ENCODE measurements at places on chromosomes 2 and 18.

- no peak for DNase-seq
- no peaks in the 10 kb centered on the region for H3K27me3 ChIP-seq
- no peak overlapping the region for H3K4me3 ChIP-seq
- no peaks in the 10 kb centered on the region for H3K4me1 ChIP-seq
- no peak overlapping the region for H3K27ac ChIP-seq
Measured at GRCh38 chr2:223786236-223786635, 51.1 kb downstream of the AP1S3 start.

GRCh38 chr2:171317492-171318125 is 116.2 kb downstream of the METTL8 start:
- H3K4me1 ChIP-seq: peaks cover 52% of the 10 kb centered on the region
- H3K36me3 ChIP-seq: peaks cover 26% of the 10 kb centered on the region
- DNase-seq: no peak
- no peak overlapping the region for H3K4me3 ChIP-seq
- H3K27ac ChIP-seq: peak overlapping the region; percentile 97

GRCh38 chr2:74587664-74588277 is 33.3 kb downstream of the DOK1 start:
- peaks cover 23% of the 10 kb centered on the region for H3K4me1 ChIP-seq
- no peak overlapping the region for H3K4me3 ChIP-seq
- H3K36me3 ChIP-seq: no peaks in the 10 kb centered on the region
- H3K27ac ChIP-seq: no peak overlapping the region
- H3K27me3 ChIP-seq: peaks cover 14% of the 10 kb centered on the region

GRCh38 chr2:214699236-214699635 is 110.2 kb downstream of the BARD1 start:
- peaks cover 3% of the 10 kb centered on the region for H3K36me3 ChIP-seq
- H3K27ac ChIP-seq: no peak overlapping the region
- no peak for DNase-seq
- peaks cover 5% of the 10 kb centered on the region for H3K27me3 ChIP-seq
- H3K4me3 ChIP-seq: no peak overlapping the region

- H3K4me3 ChIP-seq: no peak overlapping the region
- H3K27me3 ChIP-seq: no peaks in the 10 kb centered on the region
- H3K36me3 ChIP-seq: peaks cover 34% of the 10 kb centered on the region
- H3K27ac ChIP-seq: no peak overlapping the region
Measured at GRCh38 chr2:218471982-218472381, 53.1 kb downstream of the VIL1 start.

DNA sequence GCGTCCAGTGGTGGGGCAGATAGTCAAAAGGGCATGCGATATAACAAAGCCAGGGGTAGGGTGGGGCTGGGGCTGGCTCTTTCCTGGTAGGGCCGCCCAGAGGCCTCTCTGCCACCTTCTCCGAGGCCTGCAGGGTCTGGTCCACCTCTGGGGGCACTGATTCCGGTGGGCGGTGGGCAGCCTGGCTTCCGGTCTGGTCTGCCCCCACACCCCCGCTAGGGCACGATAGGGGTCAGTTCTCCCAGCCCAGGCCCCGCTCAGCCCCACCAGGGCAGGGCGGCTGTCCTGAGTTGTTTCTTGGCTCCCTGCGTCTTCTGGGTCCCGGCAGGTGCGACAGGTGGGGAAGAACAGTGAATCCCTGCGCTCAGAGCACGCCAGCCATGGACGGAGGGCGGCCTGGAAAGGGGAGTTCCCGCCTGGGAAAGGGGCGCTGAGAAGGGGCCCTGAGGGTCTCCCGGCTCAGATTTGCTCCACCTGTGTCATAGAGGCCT is 707 bp upstream of the ERFE start:
- no peak for DNase-seq
- H3K4me3 ChIP-seq: no peak overlapping the region
- H3K27ac ChIP-seq: no peak overlapping the region
- peaks cover 17% of the 10 kb centered on the region for H3K27me3 ChIP-seq

DNA sequence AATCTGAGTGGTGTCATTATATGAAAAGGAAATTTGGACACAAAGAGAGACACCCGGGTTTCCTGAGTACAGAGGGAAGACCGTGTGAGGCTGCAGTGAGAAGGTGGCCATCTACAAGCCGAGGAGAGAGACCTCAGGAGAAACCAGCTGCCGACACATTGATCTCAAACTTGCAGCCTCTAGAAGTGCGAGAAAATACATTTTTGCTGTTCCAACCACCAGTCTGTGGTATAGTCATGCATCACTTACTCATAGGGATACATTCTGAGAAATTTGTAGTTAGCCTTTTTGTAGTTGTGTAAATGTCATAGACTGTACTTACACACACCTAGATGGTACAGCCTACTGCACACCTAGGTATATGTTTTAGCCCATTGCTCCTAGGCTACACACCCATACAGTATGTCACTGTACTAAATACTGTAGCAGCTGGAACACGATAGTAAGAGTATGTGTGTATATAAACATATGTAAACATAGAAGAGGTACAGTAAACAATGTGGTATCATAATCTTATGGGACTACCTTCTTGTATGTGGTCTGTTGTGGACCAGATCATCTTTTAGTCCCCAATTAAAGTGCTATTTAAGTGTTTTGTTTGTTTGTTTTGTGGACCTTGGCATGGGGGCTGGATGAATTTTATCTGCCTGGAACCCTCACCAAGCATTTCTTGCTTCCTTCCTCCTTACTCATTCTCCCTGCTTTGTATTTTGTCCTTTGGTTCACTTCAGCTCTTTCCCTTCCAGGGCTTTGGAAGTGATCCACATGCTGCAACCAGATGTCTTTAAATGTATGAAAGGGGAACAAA is 38.3 kb upstream of the SESTD1 start:
- H3K36me3 ChIP-seq: no peaks in the 10 kb centered on the region
- no peak overlapping the region for H3K27ac ChIP-seq
- peaks cover 2% of the 10 kb centered on the region for H3K27me3 ChIP-seq
- no peak overlapping the region for H3K4me3 ChIP-seq

- peaks cover 2% of the 10 kb centered on the region for H3K4me1 ChIP-seq
- no peak for DNase-seq
- H3K4me3 ChIP-seq: no peak overlapping the region
- no peak overlapping the region for H3K27ac ChIP-seq
- H3K27me3 ChIP-seq: no peaks in the 10 kb centered on the region
- no peaks in the 10 kb centered on the region for H3K36me3 ChIP-seq
Measured at GRCh38 chr2:195319548-195320412, 337.2 kb upstream of the SLC39A10 start.

DNA sequence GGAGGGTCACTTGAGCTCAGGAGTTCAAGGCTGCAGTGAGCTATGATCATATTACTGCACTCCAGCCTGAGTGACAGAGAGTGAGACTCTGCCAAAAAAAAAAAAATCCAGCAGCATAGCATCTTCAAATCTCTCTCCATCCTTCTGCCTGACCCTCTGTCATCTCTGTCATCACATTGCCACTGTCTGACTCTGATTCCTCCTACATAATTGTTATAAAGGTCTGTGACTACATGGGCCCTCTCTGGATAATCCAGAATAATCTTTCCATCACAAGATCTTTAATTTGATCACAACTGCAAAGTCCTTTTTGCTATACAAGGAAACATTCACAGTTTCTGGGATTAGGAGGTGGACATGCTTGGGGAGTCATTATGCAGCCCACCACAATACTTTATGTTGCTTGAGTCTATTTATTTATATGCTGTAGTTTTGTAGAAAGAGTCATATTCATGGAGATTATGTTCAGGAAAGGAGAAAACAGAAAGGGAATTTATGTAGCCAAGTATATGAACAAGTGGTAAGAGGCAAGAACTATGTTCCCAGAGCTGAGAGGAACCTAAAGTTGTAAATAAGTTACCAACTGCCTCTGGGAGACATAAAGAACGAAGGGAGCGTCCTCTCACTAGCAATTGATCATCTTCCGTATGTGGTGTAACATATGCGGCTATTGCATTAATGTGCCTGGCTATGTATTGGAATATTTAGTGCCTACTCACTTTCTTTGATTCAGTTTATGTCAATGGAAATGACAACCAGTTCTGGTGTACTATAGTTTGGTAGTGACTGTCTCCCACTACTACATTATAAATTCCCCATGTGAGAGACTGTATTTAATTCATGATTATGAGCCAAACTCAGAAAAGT is 21.5 kb downstream of the RND3 start:
- H3K27ac ChIP-seq: no peak overlapping the region
- no peak overlapping the region for H3K4me3 ChIP-seq

GRCh38 chr2:146821836-146822316 is 1023.0 kb upstream of the ACVR2A start:
- H3K4me3 ChIP-seq: no peak overlapping the region
- DNase-seq: no peak
- no peaks in the 10 kb centered on the region for H3K4me1 ChIP-seq
- no peaks in the 10 kb centered on the region for H3K36me3 ChIP-seq

DNA sequence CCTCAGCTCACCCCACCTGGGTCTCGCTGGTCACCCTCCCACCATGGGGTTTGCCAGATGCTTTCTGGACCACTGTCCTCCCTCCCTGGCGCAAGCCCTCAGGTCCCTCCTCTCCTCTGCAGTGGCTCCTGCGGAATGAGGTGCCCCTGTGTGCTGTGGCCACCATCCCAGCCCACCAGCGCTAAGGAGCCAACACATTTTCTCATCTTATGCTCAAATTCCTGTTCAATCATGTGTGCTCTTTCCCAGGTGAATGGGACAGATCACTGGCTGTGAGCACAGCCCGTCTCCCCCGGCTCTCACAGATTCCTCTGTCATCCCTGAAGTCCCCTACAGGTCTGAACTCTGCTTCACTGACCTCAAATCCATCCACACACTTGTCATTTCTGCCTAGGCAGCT is 15.2 kb upstream of the CCDC74B start:
- H3K4me1 ChIP-seq: peaks cover 11% of the 10 kb centered on the region
- H3K4me3 ChIP-seq: no peak overlapping the region
- no peak for DNase-seq
- no peaks in the 10 kb centered on the region for H3K27me3 ChIP-seq
- peaks cover 13% of the 10 kb centered on the region for H3K36me3 ChIP-seq

DNA sequence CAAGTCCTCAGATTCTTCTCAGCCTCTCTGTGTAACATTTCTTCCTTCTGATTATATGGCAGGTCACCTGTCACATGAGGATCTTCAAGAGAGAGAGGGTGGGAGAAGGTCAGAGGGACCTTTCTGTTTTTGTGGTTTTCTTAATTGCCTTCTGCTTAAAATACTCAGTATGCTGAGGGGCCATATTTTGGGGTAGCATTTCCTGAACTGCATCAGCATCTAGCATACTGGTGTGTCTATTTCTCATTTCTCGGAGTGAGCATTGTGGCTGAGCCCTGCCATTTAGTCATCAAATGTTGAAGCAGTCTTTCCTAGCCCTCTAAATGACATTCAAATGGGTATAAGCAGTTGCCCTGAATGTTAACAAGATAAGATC is 162.7 kb downstream of the MYO3B start:
- no peak overlapping the region for H3K27ac ChIP-seq
- no peak for DNase-seq
- no peaks in the 10 kb centered on the region for H3K36me3 ChIP-seq
- H3K27me3 ChIP-seq: peaks cover 6% of the 10 kb centered on the region

DNA sequence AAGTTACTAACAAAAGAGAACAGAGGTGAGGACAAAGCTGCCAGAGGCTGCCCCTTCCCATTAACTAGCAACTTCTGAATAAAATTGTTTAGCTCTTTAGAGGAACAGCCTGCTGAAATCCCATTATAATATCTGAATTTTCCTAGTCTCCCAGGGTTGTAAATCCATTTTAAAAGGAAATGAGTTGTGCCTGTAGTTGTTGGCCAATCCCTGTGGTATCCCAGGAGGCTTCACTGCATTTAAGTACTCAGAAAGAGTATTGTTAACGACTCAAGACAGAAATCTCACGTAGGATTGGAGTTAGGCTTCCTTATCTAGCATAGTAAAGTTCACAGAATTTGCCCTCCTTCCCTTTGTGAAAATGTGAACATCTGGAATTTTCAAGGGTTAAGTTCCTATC is 8.9 kb downstream of the LAPTM4A start:
- no peaks in the 10 kb centered on the region for H3K27me3 ChIP-seq
- peaks cover 18% of the 10 kb centered on the region for H3K36me3 ChIP-seq
- no peak overlapping the region for H3K4me3 ChIP-seq
- H3K27ac ChIP-seq: no peak overlapping the region

DNA sequence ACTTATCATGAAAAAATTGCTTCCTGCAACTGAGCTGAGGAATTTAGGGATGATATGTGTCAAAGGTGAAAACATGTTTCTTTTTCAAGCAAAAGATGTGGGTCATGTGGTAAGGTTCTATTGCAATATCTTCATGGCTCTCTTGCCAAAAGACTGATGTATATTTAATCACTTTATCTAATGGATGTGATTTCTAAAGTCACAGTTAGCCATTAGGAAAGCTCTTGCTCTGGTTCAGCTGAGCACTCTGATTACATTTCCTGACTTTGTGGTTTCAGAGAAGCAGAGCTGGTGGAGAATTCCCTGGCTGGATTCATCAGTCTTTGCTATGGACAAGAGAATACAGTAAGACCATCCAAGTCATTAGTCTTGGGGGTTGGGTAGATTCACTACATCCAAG is 24.4 kb downstream of the SCN9A start:
- no peak overlapping the region for H3K4me3 ChIP-seq
- DNase-seq: no peak
- no peaks in the 10 kb centered on the region for H3K4me1 ChIP-seq
- no peaks in the 10 kb centered on the region for H3K36me3 ChIP-seq

- no peak overlapping the region for H3K27ac ChIP-seq
- H3K4me3 ChIP-seq: no peak overlapping the region
- DNase-seq: no peak
- H3K27me3 ChIP-seq: no peaks in the 10 kb centered on the region
- no peaks in the 10 kb centered on the region for H3K36me3 ChIP-seq
Measured at GRCh38 chr18:2147476-2148230, 423.7 kb downstream of the METTL4 start.

DNA sequence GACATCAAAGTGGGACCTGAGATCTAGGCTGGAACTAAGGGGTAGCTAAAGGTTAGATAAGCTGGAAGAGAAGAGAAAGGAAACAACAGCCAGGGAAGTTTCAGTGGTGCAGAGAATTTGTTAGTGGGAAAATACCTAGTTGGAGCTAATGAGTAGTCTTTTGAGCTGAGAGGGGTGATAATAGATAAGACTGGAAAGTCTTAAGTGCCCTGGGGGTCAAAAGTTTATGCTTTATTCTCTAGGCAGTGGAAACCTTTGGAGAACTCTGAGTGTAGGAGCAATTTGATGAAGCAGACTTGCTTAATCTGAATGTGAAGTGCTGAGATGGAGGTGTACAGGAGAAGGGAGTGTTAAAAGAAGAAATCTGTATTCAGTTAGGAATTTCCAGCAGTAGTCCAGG is 90.8 kb downstream of the CPS1 start:
- DNase-seq: no peak
- no peaks in the 10 kb centered on the region for H3K4me1 ChIP-seq
- no peak overlapping the region for H3K4me3 ChIP-seq
- H3K27ac ChIP-seq: no peak overlapping the region
- H3K27me3 ChIP-seq: no peaks in the 10 kb centered on the region
- H3K36me3 ChIP-seq: no peaks in the 10 kb centered on the region

- H3K36me3 ChIP-seq: no peaks in the 10 kb centered on the region
- DNase-seq: no peak
- no peaks in the 10 kb centered on the region for H3K4me1 ChIP-seq
- H3K4me3 ChIP-seq: no peak overlapping the region
Measured at GRCh38 chr2:236597629-236598028, 28.0 kb downstream of the ACKR3 start.

Measured in activated naive CD8-positive, alpha-beta T cell treated with anti-CD3 and anti-CD28 coated beads, Interleukin-2, amount 50 U/mL, for 24 hours (primary cell).